Activated CD4-positive, alpha-beta T cell treated with anti-CD3 and anti-CD28 coated beads, Interleukin-2, amount 10 ng/mL, durations not matched to agents 7 days and 5 days (primary cell): ENCODE measurements at places on chromosomes 4 and X.

DNA sequence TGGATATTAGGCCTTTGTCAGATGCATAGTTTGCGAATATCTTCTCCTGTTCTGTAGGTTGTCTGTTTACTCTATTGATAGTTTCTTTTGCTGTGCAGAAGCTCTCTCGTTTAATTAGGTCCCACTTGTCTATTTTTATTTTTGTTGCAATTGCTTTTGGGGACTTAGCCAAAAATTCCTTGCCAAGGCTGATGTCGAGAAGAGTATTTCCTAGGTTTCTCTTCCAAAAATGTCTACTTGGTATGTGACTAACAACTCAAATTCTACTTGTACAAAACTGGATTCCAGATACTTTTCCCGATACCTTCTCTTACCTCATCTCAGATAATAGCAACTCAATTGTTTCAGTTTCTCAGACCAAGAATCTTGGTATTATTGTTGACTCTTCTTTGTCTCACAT lies 142.4 kb upstream of the GLRA2 start:
- DNase-seq: no peak

DNA sequence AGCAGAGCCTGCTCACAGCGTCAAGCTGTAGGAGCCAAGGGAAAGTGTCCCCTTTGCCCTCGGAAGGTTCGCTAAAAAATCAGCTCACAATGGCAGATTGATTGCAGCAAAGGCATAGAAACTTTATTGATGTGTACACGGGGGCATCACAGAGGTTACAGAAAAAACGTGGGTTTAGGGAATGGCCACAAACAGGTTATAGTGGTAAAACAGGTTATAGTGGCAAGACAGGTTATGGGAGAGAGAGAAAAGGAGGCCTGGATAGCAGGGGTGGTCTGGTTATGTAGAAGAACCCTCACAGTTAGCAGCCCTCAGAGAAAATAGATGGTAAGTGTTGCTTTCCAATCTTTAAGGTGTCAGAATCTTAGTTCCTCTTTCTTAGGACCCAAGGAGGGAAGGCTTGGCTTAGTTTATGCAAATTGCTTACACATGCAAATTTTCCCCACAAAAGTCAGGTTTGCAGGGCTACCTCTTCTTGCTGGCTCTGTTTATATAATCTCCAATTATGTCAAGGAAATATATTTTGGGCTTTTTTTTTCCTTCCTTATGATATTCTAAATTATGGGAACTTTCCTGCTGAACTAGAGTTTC lies 113.7 kb downstream of the BMP15 start:
- no peak for DNase-seq

DNA sequence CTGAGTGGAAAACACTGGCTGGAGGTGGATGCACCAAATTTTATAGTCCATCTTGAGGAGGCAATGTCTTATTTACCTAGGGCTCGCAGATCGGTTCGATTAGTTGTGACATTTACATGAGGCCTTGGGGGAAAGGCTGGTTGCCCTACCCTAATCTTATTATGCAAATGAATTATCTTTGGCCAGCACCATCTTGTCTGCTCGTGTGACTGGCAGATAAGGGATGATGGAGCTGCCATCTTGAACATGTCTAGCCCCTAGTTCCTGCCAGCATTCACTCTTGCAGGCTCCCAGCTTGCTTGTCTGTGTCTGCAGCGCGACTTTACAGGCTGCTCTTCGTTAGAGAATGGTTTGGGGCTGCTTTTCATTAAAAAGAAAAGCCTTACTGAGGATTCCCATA lies 61.9 kb downstream of the SEC24B start:
- DNase-seq: no peak

GRCh38 chr4:112884406-112884805 lies 165.0 kb upstream of the ANK2 start:
- no peak for DNase-seq

GRCh38 chr4:173214661-173215060 lies 46.0 kb downstream of the GALNT7 start:
- no peak for DNase-seq

DNA sequence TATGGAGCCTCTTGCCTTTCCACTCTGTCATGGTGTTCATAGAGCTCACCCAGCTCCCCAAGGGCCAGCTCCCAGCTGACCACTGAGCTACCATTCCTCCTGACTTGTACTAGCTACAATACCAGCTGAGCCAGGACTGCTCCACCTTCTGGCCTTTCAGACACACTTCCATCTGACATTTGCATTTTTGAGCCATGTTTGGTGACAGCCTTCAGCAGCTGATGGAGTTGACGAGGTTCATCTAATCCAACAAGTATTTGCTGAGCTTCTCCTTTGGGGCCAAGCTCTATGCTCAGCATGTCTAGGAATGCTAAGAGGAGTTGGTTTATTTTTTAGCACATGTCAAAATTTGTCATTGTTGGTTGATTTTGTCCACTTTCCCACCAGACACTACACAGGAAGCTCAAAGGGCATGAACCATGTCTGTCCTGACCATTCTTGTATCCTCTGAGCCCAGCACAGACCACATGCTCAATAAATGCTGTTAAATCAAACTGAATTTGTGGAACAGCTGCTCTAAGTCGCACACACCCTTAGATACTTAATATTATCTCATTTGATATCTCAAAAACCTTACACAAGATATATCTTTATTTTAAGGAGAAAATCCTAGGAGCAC lies 142.6 kb upstream of the PPARGC1A start:
- DNase-seq: no peak

DNA sequence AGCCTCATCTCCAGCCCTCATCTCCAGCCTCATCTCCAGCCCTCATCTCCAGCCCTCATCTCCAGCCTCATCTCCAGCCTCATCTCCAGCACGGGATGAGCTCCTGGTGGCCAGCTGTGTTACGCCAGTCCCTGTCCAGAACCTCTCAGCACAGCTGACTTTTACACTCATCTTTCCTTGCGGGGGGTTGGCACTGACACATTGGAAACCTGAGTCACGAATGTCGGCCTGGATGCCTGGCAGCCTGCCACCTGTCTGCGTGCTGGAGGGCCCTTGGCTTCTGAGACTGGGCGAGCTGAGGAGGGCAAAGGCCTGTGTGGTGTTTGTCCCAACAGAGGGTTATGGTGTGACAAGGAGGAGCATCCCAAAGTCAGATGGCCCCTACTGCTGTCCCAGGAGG lies 66.1 kb upstream of the HGFAC start:
- no peak for DNase-seq

DNA sequence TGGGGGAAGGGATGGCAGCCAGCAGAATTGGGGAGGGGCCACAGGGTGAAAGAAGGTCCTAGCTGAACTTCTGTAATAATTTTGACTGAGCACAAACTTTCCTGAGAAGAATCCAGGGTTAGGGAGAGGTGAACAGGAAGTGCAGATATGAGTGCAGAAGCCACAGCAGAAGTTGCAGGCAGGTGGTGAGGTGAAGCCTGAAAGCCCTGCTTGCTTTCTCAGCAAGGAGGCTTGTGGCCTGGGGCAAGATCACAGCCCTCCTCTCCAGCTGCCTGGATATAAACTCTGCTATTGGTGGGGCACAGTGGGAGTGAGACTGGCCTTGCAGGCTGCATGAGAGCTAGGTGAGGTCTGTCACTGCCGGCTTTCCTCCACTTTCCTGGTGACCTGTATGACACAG lies 44.1 kb upstream of the UPRT start:
- no peak for DNase-seq

DNA sequence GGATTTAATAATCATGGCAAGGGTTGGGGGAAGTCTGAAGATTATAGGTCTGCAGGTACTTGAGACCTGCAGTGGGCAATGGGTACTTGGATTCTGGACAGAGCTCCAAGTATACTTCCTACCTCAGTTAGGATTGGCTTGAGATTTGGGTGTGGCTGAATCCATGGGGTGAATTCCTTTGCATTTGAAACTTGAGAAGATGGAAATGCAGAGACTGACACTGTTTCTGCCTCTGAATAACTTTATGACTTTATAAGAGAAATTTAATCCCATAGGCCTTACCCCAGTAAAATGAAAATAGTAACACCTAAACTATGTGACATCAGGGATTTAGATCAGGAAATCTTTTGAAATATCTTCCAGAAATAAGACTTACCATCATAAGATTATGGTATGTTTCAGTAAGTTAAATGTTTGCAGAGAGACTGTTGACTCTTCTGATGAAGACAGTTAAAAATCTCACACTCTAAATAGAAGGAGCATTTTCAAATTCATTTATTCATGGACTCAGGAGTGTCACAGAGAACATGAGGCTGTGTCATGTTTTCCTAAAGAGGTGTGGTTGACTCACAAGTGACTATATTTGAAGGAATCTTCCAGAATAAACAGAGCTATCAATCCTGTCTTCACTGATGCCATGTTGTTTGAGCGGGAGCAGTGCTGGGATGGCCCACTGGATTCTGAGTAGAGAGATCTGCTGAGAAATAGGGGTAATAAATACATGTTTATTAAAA lies 513.5 kb upstream of the NR3C2 start:
- DNase-seq: no peak

DNA sequence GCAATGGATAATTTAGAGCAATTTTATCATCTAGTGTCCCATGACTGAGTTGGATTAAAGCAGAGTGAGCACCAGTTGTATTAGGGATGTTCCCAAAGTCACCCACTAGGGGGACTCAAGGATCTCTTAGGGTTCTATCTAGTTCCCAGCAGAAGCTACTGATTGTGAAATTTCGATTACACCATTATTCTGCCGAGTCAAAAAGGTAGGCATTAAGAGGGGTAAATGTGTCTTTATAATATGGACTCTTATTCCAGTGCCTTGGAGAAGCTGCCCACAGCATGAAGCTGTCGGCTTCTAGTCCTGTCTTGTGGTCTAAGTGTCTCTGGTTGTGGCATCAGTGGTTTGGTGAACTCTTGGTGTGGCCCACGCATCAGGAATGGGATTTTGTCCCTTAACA lies 53.3 kb downstream of the RGS12 start:
- peak; percentile 66 for DNase-seq

- DNase-seq: no peak
Measured at GRCh38 chrX:42089031-42089430, 165.7 kb upstream of the CASK start.

DNA sequence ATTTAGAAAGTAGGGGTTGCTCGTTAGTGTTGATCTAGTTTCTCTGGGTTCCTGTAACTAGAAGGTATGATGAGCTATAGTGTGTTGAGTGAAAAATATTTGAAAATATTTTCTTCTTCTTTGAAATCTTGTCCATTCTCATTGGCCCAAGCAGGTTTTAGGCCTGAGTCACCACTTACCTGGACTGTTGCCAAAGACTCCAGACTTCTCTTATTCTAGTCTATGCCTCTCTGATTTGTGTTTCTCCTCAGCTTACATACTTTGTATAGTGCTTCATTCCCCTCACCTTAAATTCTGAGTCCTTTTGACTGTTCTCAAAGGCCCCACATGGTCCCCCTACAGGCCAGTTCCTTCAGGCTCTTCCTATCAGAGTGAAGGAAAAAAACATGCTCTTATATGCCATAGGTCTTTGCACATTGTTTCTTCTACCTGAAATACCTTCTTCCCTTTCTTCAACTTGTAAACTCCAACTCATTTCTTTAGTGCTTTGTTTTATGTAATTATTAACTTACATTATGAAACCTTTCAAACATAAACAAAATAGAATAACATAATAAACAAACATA lies 258.2 kb downstream of the PPP1R2C start:
- no peak for DNase-seq

DNA sequence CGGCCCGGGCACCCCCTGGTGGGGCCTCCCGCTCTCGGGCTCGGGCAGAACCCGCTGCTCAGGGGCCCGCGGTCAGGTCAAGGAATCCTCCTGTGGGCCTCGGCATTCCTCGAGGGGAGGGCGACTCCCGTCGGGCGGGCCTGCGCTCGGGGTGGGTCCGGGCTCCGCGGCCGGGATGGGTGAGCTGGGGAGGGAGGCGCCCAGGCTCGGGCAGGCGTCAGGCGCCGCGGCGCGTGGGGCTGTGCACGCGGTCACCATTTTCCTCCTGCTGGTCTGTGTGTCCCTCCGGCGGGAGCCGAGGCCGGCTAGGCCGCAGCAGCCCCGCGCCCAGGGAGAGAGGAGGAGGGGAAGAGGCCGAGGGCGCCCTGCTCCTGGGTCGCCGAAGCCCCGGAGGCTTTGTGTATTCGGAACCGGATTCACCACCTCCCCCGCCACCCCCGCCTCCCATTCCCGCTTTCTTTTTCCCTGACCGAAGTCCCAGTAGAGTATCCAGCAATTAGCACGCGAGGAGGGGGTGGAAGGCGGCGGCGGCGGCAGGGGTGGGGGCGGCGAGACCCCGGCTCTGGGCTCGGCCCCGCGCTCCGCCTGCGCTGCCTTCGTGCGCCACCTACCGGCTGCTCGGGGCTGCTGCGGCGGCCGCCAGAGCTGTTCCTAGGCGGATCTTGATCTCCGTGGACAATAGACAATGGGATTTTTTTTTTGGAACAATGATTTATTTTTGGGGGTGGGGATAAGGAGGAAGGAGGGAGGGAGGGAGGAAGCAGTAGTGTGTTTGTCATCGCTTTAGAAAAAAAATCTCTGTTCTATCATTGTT lies 99.0 kb upstream of the MAML3 start:
- DNase-seq: peak; percentile 38

GRCh38 chrX:148672517-148672916 lies 172.1 kb downstream of the AFF2 start:
- DNase-seq: no peak

GRCh38 chr4:118915468-118915867 lies 26.8 kb downstream of the SYNPO2 start:
- DNase-seq: no peak

DNA sequence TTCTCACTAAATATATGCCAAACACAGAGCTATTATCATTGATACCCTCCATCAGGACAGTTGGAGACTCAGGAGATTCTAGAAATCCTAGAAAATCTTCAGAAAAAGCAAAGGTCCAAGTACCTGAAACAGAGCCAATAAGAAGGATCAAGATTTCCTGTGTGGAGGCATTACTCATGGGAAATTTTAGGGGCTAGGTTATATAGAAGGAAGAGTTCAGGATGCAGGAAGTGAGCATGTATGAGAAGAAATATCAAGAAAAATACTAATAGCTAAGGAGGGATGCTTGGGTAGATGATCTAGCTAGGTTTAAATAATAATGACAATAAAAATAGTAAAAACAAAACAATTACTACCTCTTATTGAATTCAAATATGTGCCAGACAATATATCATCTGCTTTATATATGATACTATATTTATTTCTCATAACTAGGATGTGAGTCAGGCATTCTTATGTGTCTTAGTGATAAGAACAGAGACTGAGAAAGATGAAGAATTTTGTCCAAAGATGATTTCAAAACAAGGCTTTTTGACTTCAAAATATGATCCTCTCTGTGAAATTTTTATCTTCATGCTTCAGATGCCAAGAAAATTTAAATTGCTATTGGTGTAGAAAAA lies 66.4 kb upstream of the HHIP start:
- DNase-seq: no peak

DNA sequence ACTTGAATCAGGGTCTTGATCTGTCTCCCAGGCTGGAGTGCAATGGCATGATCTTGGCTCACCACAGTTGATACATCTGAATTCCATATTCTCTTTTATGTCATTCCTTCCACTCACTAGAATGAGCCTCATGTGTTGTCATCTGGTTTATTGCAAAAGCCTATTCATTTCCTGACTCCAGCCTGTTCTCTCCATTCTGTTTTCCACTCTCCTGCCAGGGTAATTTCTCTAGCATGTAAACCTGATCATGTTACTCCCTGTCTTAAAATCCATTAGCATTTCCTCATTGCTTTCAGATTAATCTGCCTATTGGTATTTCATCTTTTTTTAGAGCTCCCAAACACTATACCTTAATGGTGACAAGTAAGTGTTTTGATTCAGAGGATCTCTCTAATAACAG lies 4.3 kb upstream of the DDX60L start:
- no peak for DNase-seq

GRCh38 chr4:73055241-73055897 lies 14.1 kb downstream of the COX18 start:
- DNase-seq: no peak

GRCh38 chr4:7719354-7720174 lies 220.1 kb downstream of the AFAP1 start:
- peak; percentile 65 for DNase-seq
